ENCODE measurements at places on chromosomes 13 and 19. TPM values are rescaled to one million over a fixed set of nuclear protein-coding genes. Genes with fewer than 3 reads are reported as not detected.

SHISA7 gene
- total RNA-seq, result 0.34 TPM

PSPN gene
- 1.1 TPM for total RNA-seq

CEACAM7 gene
- total RNA-seq, result not detected

ZNF665 gene
- 2.2 TPM for total RNA-seq

MBD3L1 gene
- total RNA-seq, result not detected

TPTE2 gene
- not detected for total RNA-seq

PDX1 gene
- not detected for total RNA-seq

DNA sequence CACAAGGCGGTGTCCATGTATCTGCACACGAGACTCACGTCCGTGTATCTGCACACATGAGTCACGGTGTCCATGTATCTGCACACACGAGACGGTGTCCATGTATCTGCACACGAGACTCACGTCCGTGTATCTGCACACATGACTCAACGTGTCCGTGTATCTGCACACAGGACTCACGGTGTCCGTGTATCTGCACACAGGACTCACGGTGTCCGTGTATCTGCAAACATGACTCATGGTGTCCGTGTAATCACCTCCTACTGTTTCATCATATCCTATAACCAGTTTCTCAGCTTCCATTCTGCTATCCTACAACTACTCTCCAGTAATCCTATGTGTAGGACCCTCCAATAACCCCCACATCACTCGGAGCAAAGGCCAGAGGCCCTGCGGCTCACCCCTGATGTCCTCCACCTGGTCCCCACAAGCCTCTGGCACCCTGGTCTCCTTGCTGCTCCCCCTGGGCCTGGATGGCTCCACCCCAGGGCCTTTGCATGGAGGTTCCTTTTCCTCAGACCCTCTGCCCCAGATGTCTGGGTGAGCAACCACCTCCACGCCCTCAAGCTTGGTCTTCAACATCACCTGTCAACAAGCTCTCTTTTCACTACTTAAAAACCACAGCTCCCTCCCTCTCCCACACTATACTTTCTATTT, 2.5 kb upstream of the TMEM255B start:
- H3K4me1 ChIP-seq, result peaks cover 21% of the 10 kb centered on the region
- DNase-seq, result no peak
- peaks cover 50% of the 10 kb centered on the region for H3K27me3 ChIP-seq
- no peaks in the 10 kb centered on the region for H3K36me3 ChIP-seq
- no peak overlapping the region for H3K4me3 ChIP-seq

DNA sequence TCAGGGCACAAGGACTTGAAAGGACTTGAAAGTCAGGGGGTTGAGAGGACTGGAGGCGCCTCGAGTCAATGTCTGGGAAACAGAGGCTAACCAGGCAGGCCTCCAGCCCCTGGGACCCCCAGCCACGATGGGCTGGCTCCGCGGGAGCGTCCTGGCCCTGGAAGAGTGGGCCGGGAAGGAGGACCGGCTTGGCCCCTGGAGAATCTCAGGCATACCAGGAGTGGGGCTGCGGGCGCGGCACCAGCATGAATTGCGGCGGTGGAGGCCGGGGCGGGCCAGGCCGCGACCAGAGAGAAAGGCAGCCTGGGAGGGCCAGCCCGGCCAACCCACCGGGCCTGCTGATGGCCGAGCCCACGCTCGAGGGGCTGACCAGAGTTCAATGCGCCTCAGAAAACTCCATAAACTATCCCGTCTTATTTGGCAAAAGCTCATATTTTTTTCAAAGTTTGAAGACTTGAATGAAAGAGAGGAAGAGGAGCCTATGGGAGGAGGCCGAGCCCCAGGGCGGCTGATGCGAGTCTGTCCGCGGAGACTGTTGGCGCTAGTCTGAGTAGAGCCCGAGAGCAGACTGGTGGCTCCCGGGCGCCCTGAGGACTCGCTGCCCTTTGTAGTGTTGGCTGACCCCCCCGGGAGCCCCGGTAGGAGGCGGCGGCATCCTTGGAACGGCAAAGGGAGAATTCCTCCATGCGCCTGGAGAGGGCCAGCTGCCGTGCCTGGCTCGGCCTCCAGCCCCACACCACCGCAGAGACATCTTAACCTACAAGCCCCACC, 68.0 kb downstream of the MLLT1 start:
- no peak for DNase-seq
- no peak overlapping the region for H3K27ac ChIP-seq
- H3K36me3 ChIP-seq, result peaks cover 37% of the 10 kb centered on the region
- peaks cover 38% of the 10 kb centered on the region for H3K4me1 ChIP-seq
- no peak overlapping the region for H3K4me3 ChIP-seq
- no peaks in the 10 kb centered on the region for H3K27me3 ChIP-seq

DNA sequence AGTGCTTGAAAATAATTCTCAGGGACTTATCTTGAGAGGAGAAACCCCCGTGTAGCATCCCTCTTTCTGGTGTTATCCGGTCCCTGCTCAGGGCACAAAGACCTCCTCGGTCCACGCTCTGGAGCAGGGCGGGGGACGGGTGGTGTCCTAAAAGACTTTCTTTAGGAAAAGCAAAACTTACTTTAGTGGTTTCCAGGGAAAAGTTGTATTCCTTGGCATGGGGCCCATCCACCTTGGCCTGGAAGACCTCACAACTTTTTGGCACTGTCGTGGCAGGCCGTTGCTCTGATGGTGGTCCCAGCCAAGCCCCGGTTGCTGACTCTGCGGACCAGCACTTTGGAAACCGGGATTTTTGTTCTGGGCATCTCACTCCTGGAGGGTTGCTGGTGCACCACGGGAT, 2.7 kb downstream of the AMER2 start:
- no peaks in the 10 kb centered on the region for H3K36me3 ChIP-seq
- no peaks in the 10 kb centered on the region for H3K4me1 ChIP-seq
- no peak overlapping the region for H3K27ac ChIP-seq
- no peak for DNase-seq
- no peak overlapping the region for H3K4me3 ChIP-seq

- H3K4me3 ChIP-seq, result no peak overlapping the region
- no peak for DNase-seq
- H3K27me3 ChIP-seq, result no peaks in the 10 kb centered on the region
- no peaks in the 10 kb centered on the region for H3K4me1 ChIP-seq
- H3K27ac ChIP-seq, result no peak overlapping the region
Observed at GRCh38 chr13:85503797-85504196, 295.4 kb downstream of the SLITRK6 start.

DNA sequence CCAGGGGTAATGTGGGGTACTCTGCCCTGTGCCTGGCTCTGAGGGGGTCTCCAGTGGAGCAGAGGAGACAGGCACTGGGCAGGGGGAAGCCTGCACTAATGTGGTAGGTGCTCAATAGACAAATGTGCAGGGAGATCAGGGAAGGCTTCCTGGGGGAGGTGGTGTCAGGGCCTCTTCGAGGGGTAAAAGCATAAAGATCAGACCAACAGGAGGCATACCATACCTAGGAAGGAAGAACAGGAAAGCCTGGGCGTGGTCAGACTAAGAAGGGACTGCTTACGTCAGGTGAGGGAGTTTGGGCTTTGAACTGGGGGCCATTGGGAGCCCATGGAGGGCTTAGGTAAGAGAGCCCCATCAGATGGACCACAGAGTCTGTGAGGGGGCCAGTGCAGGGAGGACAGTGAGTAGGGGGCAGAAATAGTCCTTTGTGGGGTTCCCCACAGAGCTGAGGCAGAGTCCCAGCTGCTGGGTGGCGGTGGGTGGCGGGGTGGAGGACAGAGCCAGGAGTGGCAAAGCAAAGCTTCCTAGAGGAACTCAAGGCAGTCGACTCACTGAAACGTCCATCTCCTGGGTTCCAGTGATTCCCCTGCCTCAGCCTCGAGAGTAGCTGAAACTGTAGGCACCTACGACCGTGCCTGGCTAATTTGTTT, 8.8 kb downstream of the PRR36 start:
- no peak overlapping the region for H3K4me3 ChIP-seq
- DNase-seq, result no peak
- no peaks in the 10 kb centered on the region for H3K27me3 ChIP-seq
- H3K36me3 ChIP-seq, result no peaks in the 10 kb centered on the region
- H3K4me1 ChIP-seq, result peaks cover 10% of the 10 kb centered on the region
- no peak overlapping the region for H3K27ac ChIP-seq

DNA sequence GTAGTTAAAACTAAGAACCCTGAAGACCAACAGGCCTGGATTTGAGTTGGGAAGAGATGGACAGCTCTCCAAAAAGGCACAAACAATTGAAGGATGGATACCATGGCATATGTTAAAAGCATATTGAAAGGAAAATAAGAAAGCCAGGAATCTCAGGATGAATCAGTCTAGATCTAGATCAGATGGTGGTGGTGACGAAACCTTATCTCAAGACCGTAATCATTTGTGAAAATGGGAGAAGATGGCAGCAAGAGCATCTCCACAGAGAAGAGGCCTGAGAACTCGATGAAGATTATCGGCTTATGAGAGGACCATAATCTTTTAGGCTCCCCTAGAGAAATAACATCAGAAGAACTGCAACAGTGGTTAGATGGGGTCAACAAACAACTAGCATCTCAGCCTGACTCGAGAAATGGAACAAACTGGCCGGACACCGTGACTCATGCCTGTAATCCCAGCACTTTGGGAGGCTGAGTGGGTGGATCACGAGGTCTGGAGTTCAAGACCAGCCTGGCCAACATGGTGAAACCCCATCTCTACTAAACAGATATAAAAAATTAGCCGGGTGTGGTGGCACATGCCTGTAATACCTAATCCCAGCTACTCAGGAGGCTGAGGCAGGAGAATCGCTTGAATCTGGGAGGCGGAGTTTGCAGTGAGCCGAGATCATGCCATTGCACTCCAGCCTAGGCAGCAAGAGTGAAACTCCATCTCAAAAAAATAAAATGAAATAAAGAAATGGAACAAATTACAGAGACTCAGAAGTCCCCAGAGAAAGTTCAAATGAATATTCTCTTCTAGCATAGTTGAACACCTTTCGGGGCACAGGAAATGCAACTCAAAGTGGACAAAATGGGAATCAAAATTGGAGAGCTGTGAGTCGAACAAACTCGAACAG, 47.6 kb downstream of the FOXO1 start:
- no peak for DNase-seq
- no peak overlapping the region for H3K4me3 ChIP-seq
- H3K27me3 ChIP-seq, result peaks cover 10% of the 10 kb centered on the region
- H3K27ac ChIP-seq, result no peak overlapping the region
- no peaks in the 10 kb centered on the region for H3K4me1 ChIP-seq

GRCh38 chr19:49954933-49955332, 6.0 kb downstream of the SIGLEC11 start:
- no peak overlapping the region for H3K27ac ChIP-seq
- no peak overlapping the region for H3K4me3 ChIP-seq
- DNase-seq, result no peak
- H3K27me3 ChIP-seq, result no peaks in the 10 kb centered on the region
- H3K36me3 ChIP-seq, result no peaks in the 10 kb centered on the region
- peaks cover 18% of the 10 kb centered on the region for H3K4me1 ChIP-seq

- DNase-seq, result peak; percentile 19
- peak overlapping the region; percentile 81 for H3K4me3 ChIP-seq
- H3K27ac ChIP-seq, result peak overlapping the region; percentile 82
Observed at GRCh38 chr13:49443357-49443703, 534 bp downstream of the CAB39L start.
